Stimulated activated CD8-positive, alpha-beta memory T cell treated with anti-CD3 and anti-CD28 coated beads, Interleukin-2, amount 100 ng/mL, for 48 hours (primary cell): ENCODE measurements at places on chromosomes 13 and 19.

GRCh38 chr19:19737559-19738332 is 4.8 kb upstream of the ZNF14 start:
- no peak for DNase-seq

- DNase-seq: no peak
Observed at GRCh38 chr13:64810750-64811149, 2419.4 kb downstream of the PCDH9 start.

- no peak for DNase-seq
Observed at GRCh38 chr13:36068566-36068965, 62.6 kb downstream of the DCLK1 start.

DNA sequence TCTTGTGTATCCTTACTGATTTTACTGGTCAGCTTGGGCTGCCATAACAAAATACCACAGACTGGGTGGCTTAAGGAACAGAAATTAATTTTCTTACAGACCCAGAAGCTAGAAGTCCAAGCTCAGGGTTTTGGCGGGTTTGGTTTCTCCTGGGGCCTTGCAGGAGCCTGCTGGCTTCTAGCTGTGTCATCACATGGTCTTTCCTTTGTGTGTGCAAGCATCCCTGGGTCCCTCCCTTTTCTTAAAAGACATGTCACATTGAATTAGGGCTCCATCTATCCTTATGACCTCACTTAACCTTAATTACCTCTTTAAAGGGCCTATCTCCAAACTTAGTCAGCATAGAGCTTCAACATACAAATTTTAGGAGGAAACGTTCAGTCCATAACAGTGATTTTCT is 23.4 kb downstream of the UBAC2 start:
- DNase-seq: no peak

DNA sequence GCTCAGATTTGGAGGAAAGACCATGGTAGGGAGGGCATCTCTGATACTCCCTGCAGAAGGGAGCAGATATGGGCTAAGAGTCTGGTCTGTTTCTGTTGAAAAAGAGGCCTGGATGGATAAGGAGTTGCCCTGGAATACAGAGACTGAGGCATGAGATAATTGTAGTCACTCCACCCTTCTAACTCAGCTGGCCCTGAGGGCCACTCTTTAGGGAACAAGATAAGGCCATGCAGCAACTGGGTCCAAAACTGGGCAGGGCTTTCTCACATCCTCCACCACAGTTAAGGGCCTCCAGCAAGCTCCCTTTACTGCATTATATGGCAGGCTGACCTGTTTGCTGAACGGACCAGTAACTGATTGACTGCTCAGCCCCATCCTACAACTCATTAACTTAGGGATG is 1.3 kb downstream of the ZNF749 start:
- DNase-seq: no peak

DNA sequence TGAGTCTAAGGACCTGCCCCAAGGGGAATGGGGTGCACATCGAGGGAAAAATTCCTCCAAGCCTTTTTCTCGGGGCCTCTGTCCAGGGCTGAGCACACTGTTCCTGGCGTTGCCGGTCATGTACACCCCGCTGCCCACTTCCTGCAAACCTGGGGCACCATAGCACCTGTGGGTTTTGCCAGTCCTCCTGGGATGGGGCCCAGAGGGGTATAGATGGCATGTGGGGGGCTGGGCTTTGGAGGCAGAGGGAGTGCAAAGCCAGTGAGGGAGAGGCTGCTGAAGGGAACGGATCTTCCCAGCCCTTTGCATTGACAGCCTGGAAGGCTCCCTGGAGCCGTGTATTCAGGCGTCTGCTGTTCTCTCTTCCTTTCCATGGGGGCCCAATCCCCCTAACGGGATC is 187.3 kb downstream of the ZNF536 start:
- DNase-seq: no peak

DNA sequence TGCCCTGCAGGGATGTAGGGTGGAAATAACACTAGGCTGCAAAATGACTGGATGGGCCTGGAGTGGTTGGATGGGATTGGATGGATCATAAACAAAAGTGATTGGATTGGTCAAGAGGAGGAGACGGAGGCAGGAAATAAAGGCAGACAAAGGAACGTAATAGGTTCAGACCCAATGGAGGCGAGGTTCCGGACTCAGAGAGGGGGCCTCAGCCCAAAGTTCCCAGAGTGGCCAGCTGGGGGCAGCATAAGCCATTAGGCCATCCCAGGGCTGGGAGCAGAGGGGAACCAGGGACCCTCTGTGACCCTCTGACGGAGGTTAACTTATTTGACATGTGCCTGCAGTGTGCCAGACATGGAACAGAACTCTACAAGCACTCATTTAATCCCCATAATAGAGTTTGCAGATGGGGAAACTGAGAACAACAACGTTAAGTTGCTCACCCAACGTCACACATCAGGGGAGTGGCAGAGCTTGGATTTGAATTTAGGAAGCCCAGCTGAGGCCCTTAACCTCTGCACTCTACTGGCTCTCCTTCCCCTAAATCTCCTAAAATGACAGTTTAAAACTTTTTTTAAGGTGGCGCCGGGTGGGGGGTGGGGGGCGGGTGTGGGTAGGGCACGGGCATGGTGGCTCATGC is 15.3 kb upstream of the MAP1S start:
- peak; percentile 56 for DNase-seq

DNA sequence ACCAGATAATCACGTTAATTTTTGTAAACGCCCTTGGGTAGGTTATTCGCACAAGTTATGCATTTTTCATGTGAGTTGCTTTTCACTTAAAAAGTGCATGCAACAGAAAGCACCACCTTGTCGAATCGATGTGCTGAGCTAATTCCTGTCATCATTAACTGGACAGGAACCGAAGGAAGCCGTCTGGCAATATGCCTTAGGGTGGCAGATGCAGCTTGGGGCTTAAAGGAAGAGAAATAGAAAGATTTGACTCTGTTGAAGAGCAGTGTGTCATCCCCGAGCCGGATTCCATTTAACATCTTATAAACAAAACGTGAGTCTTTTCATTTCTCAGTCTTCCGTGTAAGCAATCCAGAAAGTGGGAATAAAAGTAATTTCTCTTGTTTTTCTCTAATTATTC is 70.0 kb downstream of the ATP11A start:
- DNase-seq: no peak

DNA sequence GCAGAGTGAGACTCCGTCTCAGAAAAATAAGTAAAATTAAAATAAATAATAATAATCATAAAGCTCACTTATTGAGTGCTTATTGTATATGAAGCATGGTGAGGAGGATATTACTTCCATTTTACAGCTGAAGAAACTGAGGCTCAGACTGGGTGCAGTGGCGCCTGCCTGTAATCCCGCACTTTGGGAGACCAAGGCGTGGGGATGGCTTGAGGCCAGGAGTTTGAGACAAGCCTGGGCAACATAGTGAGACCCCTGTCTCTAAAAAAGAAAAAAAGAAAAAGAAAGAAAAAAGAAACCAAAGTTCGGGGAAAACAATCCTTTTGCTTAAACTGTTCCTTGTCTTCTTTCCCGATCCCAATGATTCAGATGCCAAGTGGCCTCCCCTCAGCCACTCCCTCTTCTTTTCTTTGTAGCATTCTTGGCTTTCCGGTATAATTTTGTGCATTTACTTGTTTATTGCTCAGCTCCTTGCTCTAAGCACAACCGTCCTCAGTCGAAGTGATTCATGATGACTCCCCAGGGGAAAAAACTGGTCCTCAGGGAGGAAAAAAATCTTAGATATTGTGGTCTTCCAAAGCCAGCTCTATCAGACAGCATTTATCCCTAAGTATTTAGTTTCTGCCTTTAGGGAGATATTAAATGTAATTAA is 965 bp upstream of the EIF3G start:
- DNase-seq: no peak

- DNase-seq: no peak
Observed at GRCh38 chr13:68050761-68051160, 820.6 kb upstream of the PCDH9 start.

DNA sequence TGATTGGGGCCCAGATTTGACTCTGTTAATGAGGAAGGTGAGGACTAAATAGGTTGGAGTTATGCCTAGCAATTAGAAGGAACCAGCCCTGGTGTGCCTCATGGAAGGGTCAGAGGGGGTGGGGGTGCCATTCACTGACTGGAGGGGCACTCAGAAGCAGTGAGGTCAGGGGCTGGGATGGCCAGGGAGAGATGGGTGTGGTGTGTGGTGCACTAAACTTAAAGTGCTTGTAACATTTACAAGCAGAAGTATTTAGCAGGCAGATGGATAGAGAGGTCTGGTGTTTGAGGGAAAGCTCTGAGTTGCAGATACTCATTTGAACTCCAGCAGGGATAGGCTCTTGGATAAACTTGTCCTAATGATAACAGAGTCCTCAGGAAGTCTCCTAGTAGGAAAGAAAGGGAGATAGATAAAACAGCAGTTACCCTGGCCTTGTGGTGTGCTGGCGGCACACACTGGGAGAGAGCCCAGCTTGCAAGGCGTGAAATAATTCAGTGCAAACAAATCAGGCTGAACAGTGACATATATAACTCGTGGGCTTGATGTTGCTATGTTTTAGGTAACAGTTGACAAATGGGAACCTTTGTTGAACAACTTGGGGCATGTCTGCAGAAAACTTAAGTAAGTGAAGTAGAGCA is 20.0 kb upstream of the UPF3A start:
- DNase-seq: no peak

- no peak for DNase-seq
Observed at GRCh38 chr19:31545777-31546176, 196.5 kb upstream of the TSHZ3 start.

DNA sequence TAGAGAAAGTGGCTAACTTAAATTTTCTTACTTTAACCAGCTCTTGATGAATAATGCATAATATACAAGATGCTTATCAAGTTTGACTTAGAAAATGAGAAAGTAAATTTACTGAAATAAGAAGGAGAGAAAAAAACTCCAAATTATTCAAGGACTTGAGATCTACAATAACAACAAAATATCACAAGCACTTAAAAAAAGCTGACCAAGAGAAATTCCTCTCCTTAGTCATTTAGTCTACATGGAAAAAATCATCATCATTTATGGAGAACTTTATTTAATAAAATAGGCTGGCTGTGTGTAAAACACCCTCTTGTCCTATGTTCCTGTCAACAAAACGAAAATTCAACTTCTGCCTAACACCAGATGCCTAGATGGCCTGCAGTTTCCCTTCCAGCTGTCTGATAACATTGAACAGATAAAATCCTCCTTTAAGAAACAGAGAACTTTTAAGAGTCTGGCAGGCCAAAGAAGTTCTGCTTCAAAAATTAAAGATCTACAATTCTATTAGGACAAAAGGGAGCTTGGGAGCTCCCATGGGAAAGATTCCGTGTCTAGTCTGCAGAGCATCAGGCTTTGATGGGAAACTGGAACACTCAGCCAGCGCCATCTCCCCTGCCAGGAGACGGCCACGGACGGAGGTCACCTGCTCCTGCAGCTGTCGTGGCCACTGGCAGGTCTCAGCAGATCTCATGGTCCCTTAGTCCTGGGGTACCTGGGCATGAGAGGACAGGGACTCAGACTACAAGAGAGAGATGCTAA is 37.9 kb upstream of the ATP11A start:
- no peak for DNase-seq

DNA sequence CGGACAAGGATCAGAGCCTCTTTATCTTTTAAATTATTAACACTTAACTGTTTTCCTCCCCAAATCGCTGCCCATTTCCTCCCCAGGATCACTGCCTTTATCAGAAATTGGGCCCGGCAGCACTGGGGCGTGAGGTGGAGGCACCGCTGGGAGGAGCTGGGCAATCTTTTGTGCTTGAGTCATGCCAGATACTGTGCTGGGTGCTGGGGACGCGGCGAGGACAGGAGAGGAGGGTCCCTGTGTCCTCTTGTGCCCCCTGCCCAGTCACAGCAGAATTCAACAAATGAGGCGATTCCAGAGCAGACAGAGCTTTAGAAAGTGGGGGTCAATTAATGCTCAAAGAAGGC is 347.8 kb downstream of the ZNF536 start:
- no peak for DNase-seq

DNA sequence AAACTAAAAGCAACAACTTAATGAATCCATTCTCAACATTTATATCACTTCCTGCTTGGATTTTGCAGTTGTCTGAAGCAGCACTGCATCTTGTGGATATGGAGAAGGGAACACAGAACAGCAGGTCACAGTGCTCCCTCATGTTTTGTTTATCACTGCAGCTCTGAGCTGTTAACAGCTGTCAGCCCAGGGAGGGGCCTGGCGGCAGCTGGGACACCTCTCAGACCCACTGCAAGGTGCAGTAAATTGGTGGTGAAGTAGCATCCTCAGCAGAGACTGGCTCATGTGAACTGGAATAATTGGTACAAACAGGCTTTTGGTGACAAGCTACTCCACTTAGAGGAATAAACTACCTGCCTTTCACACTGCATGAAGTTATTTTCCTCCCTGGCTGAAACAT is 170.4 kb downstream of the LIG4 start:
- no peak for DNase-seq

DNA sequence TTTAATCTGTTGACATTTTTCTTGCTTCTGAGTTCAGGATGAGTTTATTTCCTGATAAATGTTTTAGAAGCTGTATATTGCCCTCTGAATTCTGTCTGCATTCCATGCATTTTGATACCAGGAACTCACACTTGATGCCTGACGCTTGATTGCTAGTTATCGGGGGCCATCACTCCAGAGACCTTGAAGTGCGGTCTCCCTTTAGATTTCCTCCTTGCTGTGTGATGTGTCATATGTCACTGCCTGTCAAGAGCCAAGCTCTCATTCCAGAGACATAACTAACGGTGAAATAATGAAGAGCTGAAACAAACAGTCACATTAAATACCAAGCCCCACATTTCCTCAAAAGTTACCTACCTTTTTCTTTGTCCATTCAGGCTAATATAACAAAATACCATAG is 155.5 kb downstream of the TNFSF13B start:
- DNase-seq: no peak

- peak; percentile 32 for DNase-seq
Observed at GRCh38 chr19:5321851-5322681, 18.5 kb downstream of the PTPRS start.

DNA sequence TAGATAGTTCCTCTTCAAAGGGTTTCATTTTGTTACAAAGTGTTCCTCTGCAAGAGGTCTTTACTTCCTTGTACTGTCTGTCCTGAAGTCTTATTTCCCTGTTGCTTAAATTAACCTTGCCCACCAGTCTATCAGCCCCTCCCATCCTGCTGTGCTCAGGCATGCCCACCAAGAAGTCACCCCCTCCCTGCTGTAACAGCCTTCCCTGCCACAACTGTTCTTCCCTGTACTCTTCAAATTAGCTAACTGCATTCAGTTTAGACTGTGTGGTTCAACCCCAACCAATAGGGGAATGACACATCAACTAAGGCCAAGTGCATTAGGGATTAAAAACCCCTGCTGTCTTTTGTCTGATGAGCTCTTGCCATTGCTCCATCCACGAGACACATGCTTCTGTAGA is 34.4 kb upstream of the ZNF562 start:
- no peak for DNase-seq

GRCh38 chr19:27792576-27793127 is 1420.3 kb downstream of the UQCRFS1 start:
- no peak for DNase-seq

DNA sequence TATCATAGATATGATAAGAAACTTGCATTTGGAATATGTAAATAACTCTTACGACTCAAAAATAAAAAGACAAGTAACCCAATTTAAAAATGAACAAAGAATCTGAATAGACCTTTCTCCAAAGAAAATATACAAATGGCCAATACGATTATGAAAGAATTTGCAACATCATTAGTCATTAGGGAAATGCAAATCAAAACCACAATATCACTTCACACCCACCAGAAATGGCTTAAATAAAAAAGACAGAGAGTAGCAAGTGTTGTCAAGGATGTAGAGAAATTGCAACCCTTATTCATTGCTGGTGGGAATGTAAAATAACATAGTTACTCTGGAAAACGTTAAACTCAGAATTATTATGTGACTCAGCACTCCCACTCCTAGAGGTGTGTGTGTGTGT is 226.6 kb upstream of the MAB21L1 start:
- DNase-seq: no peak

- DNase-seq: no peak
Observed at GRCh38 chr13:105552078-105552477, 983.4 kb downstream of the EFNB2 start.
